Stimulated activated CD8-positive, alpha-beta memory T cell treated with anti-CD3 and anti-CD28 coated beads, Interleukin-4, amount 100 ng/mL, for 1 hour (primary cell): ENCODE measurements at places on chromosomes 12 and 14.

DNA sequence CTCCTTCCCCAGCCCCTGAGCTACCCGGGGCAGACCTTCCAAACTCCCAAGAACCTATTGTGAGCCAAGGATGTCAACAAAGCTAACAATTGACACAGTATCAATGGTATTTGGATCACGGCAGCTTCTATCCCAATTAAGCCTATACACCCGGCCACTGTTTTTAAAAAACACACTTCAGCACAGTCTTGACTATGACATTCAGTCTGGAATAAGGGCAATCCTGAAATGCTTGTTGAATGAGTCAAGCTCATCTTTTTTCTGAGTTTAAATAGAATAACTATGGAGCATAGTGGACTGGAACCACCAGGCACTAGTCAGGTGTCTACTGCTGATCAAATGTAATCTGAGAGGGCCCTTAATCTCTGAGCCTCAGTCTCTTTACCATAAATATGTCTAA lies 5.7 kb downstream of the DENND5B start:
- DNase-seq: no peak

- no peak for DNase-seq
Observed at GRCh38 chr12:48956279-48957140, 777 bp downstream of the ARF3 start.

GRCh38 chr14:99262977-99263448 lies 9.0 kb downstream of the BCL11B start:
- DNase-seq: no peak

DNA sequence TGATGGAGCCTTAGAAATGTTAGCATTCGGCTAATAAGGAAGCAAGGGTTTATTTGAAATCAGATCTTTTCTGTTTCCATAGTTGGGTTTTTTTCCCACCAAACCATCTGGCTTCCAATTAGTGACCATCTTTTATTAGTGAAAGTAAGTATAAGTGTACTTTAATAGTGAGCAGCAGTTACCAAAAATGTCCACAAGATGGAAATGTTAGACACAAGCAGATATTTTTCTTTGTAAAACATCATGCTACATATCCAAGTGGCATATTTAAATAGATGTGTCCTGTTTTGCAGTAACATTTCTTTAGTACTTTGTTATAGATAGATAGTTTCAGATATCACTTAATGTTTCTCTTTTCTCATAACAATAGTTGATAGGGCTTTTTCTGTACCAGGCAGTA lies 28.8 kb downstream of the YEATS4 start:
- no peak for DNase-seq

DNA sequence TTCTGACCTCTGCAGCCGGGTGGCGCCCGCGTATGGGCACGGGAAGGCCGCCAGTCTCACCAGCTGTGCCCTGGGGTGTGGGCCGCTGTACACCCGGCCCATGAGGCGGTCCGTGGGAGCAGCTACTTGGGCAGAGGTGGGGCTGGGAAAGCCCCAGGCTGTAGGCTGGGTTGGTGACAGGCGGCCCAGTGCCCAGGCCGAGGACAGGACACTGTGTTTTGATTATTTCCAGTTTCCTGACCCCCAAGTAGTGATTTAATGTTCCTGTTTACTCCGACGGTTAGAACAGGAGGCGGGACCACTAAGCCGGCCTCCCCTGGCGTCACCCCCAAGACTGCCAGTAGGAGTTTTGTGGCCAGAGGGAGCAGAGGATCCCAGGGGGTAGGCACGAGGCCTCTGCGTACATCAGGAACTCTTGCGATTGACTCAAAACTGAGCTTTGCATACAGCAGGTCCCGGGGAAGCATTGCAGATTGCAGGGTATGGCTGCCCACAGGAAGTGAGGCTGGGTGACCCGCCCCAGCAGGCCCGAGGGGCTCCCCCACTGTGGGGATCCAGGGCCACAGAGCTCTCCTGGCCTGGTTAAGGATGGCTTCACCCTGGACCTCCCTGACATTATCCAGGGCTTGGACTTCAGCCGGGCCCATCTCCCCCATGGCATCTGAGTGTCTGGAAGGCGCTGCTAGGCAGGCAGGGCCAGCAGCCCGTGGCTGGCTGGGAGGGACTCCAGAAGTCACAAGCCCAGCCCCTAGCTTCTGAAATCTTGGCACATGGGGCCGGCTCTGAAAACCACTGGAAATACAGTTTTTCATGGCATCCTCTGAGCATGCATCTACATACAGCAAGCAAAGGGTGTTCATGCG lies 42.5 kb upstream of the DIO3 start:
- DNase-seq: no peak

DNA sequence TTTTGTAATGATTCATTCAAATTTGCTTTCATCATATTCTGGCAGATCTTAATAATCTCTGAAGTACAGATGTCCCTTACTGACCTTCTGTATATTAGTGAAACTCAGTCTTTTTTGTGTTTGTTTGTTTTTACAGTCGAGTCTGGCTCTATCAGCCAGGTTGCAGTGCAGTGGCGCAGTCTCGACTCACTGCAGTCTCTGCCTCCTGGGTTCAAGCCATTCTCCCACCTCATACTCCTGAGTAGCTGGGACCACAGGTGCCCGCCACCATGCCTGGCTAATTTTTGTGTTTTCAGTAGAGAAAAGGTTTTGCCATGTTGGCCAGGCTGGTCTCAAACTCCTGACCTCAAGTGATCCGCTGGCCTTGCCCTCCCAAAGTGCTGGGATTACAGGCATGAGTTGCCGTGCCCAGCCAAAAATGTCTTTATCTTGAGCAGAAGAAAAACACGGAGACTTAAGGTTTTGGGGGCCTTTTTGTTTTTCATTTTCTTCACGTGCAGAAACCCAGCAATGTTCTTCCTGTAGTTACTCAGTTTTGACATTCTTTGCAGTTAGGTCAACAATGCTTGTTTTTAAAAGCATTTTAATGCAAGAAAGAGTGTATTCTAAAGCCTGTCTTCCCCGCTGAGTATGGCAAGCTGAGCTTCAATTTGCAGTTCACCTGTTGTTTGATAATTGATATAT lies 79.5 kb downstream of the FAR2 start:
- no peak for DNase-seq

GRCh38 chr12:51342416-51342815 lies 4.1 kb downstream of the CELA1 start:
- no peak for DNase-seq

- no peak for DNase-seq
Observed at GRCh38 chr14:71103662-71104484, 196.6 kb downstream of the PCNX1 start.

- no peak for DNase-seq
Observed at GRCh38 chr12:105083551-105084105, 630 bp downstream of the ALDH1L2 start.
